CD4-positive, alpha-beta T cell treated with Interleukin-21 for 1 hour (primary cell): ENCODE measurements at places on chromosomes 12 and 14.

- no peak for DNase-seq
These were observed 54.1 kb downstream of the PLXNC1 start for GRCh38 chr12:94202245-94203180.

DNA sequence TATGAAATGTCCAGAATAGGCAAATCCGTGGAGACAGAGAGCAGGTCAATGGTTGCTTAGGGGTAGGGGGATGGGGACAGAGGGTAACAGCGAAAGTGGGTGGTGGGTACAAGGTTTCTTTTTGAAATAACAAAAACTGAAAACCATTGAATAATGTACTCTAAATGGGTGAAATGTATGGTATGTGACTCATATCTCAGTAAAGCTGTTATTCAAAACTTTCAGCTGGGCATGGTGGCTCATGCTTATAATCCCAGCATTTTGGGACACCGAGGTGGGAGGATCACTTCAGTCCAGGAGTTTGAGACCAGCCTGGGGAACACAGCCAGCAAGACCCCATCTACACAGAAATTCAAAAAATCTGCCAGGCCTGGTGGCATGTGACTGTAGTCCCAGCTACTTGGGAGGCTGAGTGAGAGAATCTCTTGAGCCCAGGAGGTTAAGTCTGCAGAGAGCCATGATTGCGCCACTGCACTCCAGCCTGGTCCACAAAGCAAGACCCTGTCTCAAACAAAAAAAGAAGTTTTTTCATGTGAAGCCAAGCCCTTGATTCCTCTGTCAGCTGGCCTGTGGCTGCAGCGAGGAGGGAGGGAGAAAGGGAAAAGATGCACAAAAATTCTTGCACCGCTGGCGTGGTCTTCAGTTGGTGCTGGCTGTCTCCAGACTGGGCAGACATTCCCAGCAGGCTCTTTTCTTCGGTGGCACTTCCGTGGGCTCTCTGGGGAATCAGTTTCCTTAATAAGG lies 248.2 kb downstream of the SLC41A2 start:
- DNase-seq, result no peak

DNA sequence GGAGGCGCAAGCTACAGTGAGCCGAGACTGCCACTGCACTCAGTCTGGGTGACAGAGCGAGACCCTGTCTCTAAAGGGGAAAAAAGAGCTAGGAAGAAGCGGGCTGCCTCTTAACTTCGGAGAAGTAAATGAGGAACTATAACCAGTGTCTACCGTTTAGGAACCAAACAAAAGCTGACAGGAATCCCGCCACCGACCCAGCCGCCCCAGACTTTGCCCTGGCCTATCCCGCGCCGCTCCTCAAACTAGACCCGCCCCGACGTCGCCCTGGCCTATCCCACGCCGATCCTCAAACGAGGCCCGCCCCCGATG lies 568 bp upstream of the SIVA1 start:
- DNase-seq, result no peak

- DNase-seq, result no peak
These were observed 3.6 kb upstream of the BRMS1L start for GRCh38 chr14:35822501-35822900.

- no peak for DNase-seq
These were observed 62.5 kb downstream of the CACNA1C start for GRCh38 chr12:2115101-2115845.

DNA sequence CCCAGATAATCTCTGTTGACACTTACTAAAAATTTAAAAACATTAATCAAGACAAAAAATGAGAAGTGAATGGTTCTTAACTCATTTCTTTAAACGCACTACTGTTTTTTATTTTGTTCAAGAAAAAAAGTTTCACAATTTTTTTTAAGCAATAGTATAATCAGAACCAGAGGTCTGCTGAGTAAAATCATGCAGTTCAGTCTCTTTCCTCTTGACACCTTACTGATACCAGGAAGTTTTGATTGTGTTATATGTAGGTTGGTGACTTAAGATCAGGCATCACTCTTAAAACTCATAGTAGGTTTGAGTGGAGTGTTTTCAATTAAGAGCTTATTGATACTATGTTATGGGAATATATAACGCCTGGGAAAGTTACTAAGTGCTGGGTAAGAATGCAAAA lies 121.4 kb downstream of the TRMT5 start:
- DNase-seq, result no peak

GRCh38 chr14:54812617-54813016 lies 90.0 kb downstream of the GCH1 start:
- DNase-seq, result no peak

DNA sequence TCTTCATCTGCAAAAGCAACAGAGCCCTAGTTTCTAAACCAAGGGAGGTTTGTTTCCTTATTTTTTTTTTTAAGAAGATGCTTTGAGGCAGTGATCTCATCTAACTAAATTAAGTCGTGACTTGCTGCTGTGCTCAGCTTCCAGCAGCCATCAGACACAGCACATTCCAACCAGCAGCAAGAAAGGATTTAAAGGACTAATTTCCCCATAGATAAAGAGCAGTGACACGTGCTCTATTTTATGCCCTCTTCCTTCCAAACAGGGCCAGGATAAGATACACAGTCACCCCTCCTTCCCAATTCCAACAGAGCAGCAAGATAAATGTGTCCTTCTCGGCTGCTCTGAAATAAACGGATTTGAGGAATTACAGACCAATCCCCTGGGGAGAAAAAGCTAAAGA lies 81.7 kb downstream of the PRKAB1 start:
- no peak for DNase-seq

DNA sequence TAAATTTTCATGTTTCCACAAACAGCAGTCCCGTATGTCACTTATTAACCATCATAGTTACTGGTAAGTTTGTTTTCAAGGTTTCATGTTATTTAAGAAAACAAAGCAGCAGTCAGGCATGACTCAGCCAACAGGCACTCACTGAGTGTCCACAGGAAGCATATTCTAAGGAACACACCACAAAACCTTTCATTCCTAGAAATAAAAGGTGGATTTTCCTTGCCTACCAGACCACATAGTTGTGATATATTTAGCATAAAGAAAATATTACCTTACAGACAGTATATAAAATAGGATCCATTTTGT lies 143.3 kb upstream of the AVPR1A start:
- DNase-seq, result no peak

GRCh38 chr12:70928071-70928470 lies 7.5 kb upstream of the PTPRR start:
- no peak for DNase-seq

- peak; percentile 62 for DNase-seq
These were observed 1.2 kb downstream of the ITGB7 start for GRCh38 chr12:53205747-53206419.

- DNase-seq, result no peak
These were observed 128.4 kb downstream of the GALC start for GRCh38 chr14:87864356-87865270.

DNA sequence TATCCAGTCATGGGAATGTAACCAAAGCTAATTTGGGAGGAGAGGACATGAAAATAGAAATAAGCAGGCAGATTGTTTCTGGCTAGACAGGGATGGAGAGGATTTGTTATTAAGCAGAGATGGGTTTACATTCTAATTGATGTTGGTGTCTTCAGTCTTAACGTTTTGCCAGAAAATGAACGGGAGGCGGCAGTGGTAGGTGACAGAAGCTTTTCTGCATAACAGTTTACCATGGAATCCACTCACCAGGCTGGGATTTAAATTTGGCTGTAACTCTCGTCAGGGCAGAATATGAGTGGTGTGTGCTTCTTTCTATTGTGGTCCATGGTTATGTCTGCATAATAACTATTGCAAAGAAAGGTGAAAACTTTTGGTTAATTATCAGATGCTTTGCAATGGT lies 50.2 kb upstream of the OTX2 start:
- no peak for DNase-seq

DNA sequence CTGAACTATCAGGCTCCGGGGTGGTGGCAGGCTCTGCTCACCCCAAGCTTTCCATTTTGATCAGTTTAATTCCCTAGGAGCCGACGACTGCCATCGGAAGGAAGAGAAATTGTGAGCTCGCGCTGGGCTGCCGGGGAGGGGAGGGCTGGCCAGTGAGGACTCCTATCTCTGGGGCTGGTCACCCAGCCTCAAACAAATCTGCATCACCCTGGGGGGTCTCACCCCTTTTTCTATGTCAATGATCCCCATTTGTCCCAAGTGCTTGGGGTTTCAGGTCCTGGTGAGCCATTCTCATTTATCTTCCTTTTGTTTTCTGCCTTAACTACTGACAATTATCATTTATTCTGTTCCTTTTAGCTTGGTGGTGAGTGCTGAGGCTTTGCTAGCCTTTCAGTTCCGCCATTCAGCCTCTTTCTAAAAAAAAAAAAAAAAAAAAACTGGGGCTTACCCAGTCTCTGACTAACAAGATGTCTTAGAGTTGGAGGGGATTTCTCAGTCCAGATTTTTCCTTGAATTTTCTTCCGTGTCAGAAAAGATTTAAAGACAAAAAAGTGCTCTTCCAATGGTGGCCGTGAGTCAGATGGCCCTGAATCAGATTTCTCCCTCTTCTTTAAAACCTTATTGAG lies 22.8 kb upstream of the USP44 start:
- DNase-seq, result no peak

DNA sequence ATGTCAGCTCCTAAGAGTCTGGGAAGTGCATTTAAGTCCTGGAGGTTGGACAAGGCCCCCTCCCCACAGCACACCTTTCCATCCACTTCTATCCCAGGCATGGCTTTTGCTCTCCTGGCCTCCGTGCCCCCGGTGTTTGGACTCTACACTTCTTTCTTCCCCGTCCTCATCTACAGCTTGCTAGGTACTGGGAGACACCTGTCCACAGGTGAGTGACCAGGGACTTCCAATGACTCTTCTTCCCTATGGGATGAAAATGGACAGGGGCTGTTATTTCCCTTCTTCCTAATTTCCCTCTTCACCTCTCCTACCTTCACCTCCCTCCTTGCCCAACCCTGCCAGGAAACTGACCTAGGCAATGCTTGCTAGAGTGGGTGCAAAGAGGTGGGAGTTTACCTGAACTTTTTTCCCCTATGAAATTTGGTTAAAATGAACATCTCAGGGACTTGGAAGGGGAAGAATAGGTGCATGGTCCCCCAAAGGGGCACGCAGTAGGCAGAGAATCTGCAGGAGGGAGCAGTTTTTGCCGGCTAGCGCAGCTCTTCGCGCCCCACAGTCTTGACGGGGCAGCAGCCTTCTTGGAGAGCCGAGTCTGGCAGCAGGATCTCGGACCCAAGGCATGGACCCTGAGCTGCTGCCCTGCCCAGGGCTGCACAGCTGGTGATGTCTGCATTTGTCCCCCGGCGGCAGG lies 9.2 kb downstream of the ARHGEF25 start:
- no peak for DNase-seq

DNA sequence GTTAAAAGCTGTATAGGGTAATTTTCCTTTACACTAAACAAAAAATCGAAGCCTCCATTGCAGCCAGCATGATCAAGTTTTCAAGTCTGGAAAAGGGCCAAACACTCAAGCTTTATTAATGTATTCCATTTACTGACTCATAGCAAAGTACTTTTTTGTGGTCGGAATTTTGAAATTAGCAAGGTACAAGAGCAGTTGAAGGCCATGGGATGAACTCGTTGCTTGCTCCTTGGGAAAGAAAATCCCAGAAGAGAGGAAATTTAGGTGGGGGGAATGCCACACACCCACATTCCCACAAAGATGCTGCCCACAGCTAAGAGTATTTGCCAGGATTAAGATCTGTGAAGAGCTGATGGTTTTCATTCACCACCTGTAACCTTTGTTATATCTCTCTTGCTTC lies 333.7 kb downstream of the EGLN3 start:
- no peak for DNase-seq
